DMS 273 treated with DMSO at 0.1 percent for 48 hours (cell line): ENCODE measurements at places on chromosomes 4 and X.

GRCh38 chrX:97402333-97402732, 518.6 kb downstream of the RPA4 start:
- no peak for DNase-seq

DNA sequence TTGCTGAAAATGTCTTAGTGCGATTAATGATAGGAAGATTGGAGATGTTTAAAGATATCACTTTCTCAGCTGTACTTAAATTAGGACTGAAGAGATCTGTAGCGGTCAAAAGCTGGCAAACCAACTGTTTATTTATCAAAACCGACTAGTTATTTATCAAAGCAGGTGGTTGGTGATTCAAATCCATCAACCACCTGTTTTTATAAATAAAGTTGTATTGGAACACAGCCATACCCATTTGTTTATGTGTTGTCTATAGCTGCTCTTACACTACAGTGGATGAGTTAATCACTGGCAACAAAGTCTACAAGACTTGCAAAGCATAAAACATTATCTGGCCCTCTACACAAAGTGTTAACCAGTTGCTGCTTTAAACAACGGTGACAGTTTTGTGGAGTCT, 76.8 kb downstream of the IL15 start:
- no peak for DNase-seq

GRCh38 chr4:153929675-153930074, 140.8 kb upstream of the SFRP2 start:
- no peak for DNase-seq

GRCh38 chrX:106611679-106612392, at the start of gene RADX:
RADX (plus strand) TSS chrX:106611978; CDS start chrX:106612081, 103 bp downstream.
- peak; percentile 63 for DNase-seq

GRCh38 chr4:124104628-124105027, 607.9 kb downstream of the ANKRD50 start:
- DNase-seq: no peak

DNA sequence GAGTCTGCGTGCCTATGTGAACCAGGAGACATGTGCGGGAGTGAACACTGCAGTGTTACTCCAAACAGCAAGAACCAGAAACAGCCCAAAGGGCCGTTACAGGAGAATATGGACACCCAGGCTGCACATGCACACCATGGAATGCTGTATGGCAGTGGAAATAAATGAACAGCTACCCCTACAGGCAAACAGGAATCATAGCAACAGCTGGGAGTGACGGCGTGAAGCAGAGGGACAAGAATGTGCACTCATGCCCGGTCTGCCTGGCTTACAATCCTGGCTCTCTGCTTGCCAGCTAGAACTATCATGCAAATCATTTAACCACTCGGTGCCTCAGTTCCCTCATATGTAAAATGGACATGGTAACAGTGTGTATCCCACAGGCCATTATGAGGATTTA, 16.6 kb downstream of the GPKOW start:
- no peak for DNase-seq

- no peak for DNase-seq
These were observed 98.0 kb upstream of the NDP start for GRCh38 chrX:44071070-44071645.

- DNase-seq: no peak
These were observed 84.3 kb downstream of the TRAM1L1 start for GRCh38 chr4:117001077-117001476.

DNA sequence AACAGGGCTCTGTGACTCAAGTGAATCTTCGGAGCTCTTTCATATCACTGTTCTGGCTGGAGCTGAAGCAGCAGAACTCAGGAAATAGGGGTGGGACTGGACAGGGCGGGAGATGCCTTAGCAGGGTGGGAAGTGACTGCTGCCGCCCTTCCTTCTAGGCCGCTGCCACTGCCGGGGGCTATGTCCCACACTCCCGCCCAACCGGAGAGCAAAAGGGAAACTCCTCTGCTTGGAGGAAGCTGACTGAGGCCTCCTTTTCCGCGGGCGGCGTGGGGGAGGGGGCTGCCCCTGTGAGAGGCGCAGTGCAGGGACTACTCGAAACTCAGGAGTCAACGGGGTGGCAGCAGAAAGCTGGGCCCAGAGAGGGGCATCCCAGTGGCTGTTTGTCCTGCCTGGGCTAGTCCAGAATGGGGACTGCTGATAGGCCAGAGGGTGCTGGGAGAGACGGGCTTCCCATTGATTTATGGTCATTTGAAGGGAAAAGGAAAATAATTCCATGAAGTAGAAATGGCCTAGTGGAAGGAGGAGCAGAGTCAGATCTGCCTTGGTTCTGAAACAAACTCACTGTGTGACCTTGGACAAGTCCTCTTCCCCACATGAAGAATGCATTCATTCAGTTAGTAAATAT, 36.9 kb downstream of the STARD8 start:
- DNase-seq: no peak

- DNase-seq: no peak
These were observed 7.5 kb downstream of the MSANTD1 start for GRCh38 chr4:3256230-3257102.

DNA sequence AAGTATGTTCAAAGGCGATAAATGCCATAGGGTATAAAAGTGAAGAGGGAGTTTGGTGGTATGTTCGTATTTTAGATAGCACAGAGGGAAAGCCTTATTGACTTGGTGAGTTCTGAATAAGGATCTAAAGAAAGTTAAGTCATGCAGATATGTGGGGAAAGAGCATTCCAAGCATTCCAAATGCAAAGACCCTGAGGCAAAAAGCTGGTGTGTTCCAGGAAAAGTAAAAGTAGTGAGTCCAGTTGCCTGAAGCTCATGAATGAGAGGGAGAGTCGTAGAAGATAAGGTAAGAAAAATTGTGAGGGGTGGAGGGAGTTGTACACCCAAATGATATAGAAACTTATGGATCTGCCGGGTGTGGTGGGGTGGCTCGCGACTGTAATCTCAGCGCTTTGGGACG, 426.7 kb downstream of the RPA4 start:
- DNase-seq: no peak
